CD14-positive monocyte (primary cell): ENCODE measurements at places on chromosomes 2 and 18. TPM values are rescaled to one million over a fixed set of nuclear protein-coding genes. Genes with fewer than 3 reads are reported as not detected.

The RAX gene
- polyA plus RNA-seq, result not detected

The SETBP1 gene
- 1.2 and 1.3 TPM in 2 replicates for polyA plus RNA-seq

GRCh38 chr2:202679980-202680379, 45.2 kb downstream of the FAM117B start:
- no peak for DNase-seq
- no peak overlapping the region for H3K27ac ChIP-seq
- H3K36me3 ChIP-seq, result no peaks in the 10 kb centered on the region
- no peaks in the 10 kb centered on the region for H3K27me3 ChIP-seq
- no peak overlapping the region for H3K4me3 ChIP-seq
- peaks cover 4% of the 10 kb centered on the region for H3K4me1 ChIP-seq

GRCh38 chr2:157806426-157807077, 69.6 kb downstream of the ACVR1 start:
- H3K4me3 ChIP-seq, result no peak overlapping the region
- no peaks in the 10 kb centered on the region for H3K27me3 ChIP-seq
- no peak overlapping the region for H3K27ac ChIP-seq
- DNase-seq, result no peak

DNA sequence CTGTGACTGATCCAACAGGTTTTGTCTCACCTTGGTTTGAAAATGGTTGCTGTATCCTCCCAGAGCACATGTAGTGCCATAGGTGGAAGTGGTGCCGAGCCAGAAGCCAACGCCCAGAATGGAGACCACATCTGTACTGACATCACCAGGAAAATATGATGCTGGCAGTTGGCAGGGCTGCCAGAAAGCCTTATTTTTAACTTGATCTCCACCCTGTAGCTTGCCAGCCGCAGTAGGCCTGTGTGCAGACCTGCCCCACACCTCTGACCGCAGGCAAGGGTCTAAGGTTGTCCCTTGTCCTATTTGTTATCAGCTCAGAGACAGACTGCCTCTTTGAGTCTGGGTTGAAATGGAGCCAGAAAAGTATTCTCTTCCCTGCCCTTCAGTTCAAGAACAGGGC, 123.5 kb upstream of the EML6 start:
- H3K4me1 ChIP-seq, result peaks cover 47% of the 10 kb centered on the region
- H3K27me3 ChIP-seq, result no peaks in the 10 kb centered on the region
- peaks cover 19% of the 10 kb centered on the region for H3K36me3 ChIP-seq
- no peak for DNase-seq
- no peak overlapping the region for H3K27ac ChIP-seq

DNA sequence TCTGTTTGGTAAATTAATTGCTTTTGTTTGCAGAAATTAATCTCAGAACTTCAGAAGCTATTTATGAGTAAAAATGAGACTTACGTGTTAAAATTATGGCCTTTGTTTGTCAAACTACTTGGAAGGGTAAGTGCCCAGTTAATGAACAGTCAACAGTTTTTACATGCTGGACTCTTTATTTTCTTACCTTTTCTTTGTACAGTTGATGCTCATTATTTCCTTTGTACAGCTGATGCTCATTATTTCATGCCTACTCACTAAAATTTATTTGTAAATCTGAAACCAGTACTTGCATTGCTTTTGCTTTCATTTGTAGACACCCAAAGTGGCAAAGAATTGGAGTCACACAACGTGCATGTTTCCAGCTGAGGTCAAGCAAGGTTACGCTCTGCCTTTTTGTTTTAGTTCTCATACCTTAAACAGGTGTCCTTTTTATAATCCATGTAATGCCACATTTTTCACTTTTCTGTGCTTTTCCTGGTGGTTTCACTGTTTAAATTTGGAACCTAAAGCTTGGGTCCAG, 13.3 kb downstream of the RIF1 start:
- H3K4me1 ChIP-seq, result no peaks in the 10 kb centered on the region
- no peak overlapping the region for H3K27ac ChIP-seq
- H3K36me3 ChIP-seq, result peaks cover 97% of the 10 kb centered on the region
- DNase-seq, result no peak
- no peak overlapping the region for H3K4me3 ChIP-seq

The SPRED2 gene
- polyA plus RNA-seq, result 0.20 TPM
